ENCODE measurements at places on chromosomes 12 and 14. TPM values are rescaled to one million over a fixed set of nuclear protein-coding genes. Genes with fewer than 3 reads are reported as not detected.
A peak's percentile ranks its signal among the peaks of the same experiment; 100 is the strongest.

- H3K4me1 ChIP-seq, result no peaks in the 10 kb centered on the region
- no peak overlapping the region for H3K27ac ChIP-seq
- DNase-seq, result no peak
- H3K36me3 ChIP-seq, result no peaks in the 10 kb centered on the region
- H3K27me3 ChIP-seq, result no peaks in the 10 kb centered on the region
Observed at GRCh38 chr12:50665170-50665569, 98.7 kb upstream of the ATF1 start.

- no peak overlapping the region for H3K27ac ChIP-seq
- no peaks in the 10 kb centered on the region for H3K27me3 ChIP-seq
- H3K4me3 ChIP-seq, result no peak overlapping the region
- no peaks in the 10 kb centered on the region for H3K36me3 ChIP-seq
Observed at GRCh38 chr12:89253488-89253887, 98.8 kb downstream of the DUSP6 start.

DNA sequence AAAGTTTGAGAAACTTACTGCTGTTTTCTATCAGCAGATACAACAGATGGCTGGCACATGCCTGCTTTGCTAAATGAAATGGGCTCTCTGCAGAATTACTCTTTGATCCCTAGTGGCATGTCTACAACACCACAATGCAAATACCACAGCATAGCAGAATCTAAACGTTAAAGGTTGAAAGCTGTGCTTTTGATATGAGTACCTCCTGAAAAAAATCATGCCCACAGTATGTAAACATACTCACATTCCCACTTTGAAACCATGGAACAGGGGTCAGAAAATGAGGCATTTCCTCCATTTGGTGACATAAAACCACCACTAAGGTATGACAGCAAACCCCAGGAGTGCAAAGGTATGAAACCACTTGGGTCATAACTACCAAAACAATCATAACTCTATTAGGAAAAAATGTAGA, 7.5 kb downstream of the WIF1 start:
- DNase-seq, result no peak
- H3K27me3 ChIP-seq, result peaks cover 16% of the 10 kb centered on the region
- H3K27ac ChIP-seq, result no peak overlapping the region
- H3K4me3 ChIP-seq, result no peak overlapping the region

DNA sequence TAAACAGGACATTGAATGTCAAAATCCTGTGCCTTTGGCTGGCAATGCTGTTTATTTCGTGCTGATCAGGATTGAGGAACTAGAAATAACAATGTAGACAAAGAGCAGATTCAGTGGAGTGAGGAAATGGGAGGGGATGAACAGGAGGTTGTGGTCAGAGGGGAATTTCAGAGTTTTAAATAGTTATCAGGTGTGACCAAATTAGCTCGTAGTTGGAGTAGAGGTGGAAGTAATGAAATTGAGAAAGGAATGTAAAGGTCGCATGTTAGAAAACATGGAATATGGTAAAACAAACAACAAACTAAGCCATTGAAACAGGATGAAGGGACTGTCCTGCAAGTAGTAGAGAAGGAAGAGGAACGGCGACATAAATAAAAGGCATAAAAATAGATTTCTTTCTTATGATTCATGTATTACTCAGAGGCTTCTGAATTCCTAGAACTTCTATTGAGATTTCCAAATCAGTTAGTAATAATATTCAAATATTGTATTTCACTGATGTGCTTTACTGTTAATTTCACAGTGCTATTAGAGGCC, 9.5 kb upstream of the SAV1 start:
- no peaks in the 10 kb centered on the region for H3K36me3 ChIP-seq
- peak; percentile 74 for DNase-seq
- H3K4me1 ChIP-seq, result peaks cover 24% of the 10 kb centered on the region
- peak overlapping the region; percentile 69 for H3K27ac ChIP-seq
- H3K27me3 ChIP-seq, result no peaks in the 10 kb centered on the region

- H3K36me3 ChIP-seq, result peaks cover 14% of the 10 kb centered on the region
- no peak for DNase-seq
- no peak overlapping the region for H3K4me3 ChIP-seq
- no peaks in the 10 kb centered on the region for H3K27me3 ChIP-seq
- no peaks in the 10 kb centered on the region for H3K4me1 ChIP-seq
Observed at GRCh38 chr14:73945159-73945670, 4.7 kb downstream of the FAM161B start.

GRCh38 chr12:53180220-53180930, at the start of the genes CSAD and ZNF740:
Gene CSAD (minus strand): TSS chr12:53180925. CDS start chr12:53173470, 7,455 bp downstream.
Gene ZNF740 (plus strand): TSS chr12:53180722. CDS start chr12:53181984, 1,262 bp downstream.
- H3K36me3 ChIP-seq, result peaks cover 8% of the 10 kb centered on the region
- peak within 1 kb of the TSS; percentile 50 for H3K27ac ChIP-seq
- H3K4me1 ChIP-seq, result peaks cover 22% of the 10 kb centered on the region
- peak within 1 kb of the TSS; percentile 60 for H3K4me3 ChIP-seq

DNA sequence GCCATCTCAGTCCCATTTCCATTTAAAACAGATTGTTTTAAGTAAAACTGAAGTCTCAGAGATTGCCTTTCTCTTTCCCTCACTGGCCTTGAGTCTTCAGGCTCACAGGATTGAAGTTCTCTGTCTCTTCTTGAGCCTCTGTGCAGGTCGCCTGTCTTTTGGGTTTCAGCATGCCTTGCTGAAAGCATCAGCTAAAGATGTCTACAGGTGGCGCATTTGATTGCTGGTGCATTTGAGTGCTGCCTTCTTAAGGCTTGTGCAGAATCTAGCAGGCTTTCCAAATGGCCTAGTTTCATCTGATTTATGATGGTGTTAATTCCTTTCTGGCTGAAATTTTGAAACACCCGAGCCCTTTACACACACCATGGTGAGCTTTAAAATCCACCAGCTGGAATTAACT, 1062.2 kb upstream of the FBXO33 start:
- no peak for DNase-seq
- H3K36me3 ChIP-seq, result no peaks in the 10 kb centered on the region
- H3K27me3 ChIP-seq, result no peaks in the 10 kb centered on the region
- H3K4me3 ChIP-seq, result no peak overlapping the region

DNA sequence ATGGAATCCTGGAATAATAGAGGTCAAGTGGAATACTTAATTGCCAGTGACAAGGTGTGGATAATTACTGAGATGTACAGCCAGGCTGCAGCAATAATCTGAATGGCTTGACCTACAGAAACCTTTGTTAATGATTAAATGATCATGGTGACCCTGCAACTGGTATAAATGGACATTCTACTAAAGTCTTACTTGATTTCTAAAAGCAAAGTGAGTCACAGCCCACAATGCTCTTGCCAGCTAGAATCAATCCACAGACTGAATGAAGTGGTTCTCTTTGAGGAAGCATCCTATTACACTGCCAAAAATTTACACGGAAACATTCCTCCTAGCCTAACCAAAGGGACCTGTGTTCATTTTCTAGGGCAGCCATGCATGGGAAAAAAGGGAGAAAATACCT, 518.5 kb downstream of the SOX5 start:
- H3K4me1 ChIP-seq, result no peaks in the 10 kb centered on the region
- H3K27ac ChIP-seq, result no peak overlapping the region
- H3K36me3 ChIP-seq, result no peaks in the 10 kb centered on the region
- no peak for DNase-seq

- no peaks in the 10 kb centered on the region for H3K27me3 ChIP-seq
- no peak for DNase-seq
- H3K36me3 ChIP-seq, result no peaks in the 10 kb centered on the region
Observed at GRCh38 chr12:66915306-66915904, 236.5 kb upstream of the GRIP1 start.

DNA sequence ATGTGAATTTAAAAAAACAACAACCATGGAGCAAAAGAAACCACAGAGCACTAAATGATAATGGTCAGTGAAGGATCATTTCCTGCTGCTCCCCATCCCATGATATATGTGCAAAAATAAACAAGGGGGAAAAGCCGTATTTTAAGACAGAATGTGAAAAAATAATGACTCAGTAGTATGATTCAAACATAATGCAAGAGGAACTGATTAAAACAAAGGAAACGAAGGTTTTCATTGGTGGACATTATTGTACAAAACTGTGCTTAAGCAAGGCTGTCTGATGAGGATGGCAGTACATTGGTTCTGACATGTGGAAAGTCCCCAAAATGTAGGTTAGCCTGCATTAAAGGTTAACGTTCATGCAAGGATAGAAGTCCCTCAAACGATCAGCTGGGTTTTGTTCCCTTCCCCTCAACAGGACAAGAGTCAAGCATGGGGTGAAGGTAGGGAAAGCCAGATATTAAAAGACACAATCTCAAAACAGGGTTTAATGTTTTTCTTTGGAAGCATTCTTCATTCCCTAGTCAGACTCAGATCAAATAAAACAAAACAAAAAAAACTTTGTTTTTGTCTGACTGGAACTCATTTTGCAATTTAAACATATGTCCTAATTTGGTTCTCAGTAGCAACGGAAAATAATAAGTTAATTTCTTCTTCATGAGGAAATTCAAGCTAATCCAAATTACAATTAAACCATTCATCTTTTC, 26.3 kb upstream of the PTGDR start:
- no peaks in the 10 kb centered on the region for H3K36me3 ChIP-seq
- no peaks in the 10 kb centered on the region for H3K4me1 ChIP-seq
- no peak overlapping the region for H3K4me3 ChIP-seq
- H3K27ac ChIP-seq, result no peak overlapping the region

DNA sequence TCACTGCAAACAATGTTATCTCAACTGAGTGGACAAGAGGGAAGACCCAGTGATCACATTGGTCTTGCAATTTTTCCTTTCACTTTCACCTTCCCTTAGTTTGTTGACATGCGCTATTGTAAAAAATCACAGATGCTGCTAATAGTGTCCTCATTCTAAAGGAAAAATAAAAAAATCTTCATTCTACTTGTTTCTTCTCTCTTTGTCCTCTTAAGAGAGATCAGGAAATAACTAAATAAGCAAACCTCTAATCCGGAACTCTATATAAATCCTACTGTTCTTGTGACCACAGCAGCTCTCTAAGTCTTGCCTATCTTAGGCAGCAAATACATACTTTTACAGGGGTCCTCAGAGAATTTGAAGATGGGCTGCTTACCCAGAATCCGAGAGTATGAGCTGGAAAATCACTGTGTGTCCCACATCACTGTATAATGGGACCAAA, 257.7 kb downstream of the NAV3 start:
- H3K27ac ChIP-seq, result peak overlapping the region; percentile 17
- peak; percentile 73 for DNase-seq
- no peaks in the 10 kb centered on the region for H3K36me3 ChIP-seq
- no peak overlapping the region for H3K4me3 ChIP-seq

GRCh38 chr14:90820958-90821357, 4.7 kb upstream of the TTC7B start:
- DNase-seq, result no peak
- H3K4me3 ChIP-seq, result no peak overlapping the region
- H3K36me3 ChIP-seq, result no peaks in the 10 kb centered on the region
- H3K27ac ChIP-seq, result no peak overlapping the region

GRCh38 chr12:6821591-6822425, at the start of gene GPR162:
Gene GPR162 (plus strand): TSS chr12:6821821. CDS start chr12:6823899, 2,078 bp downstream.
- no peak for DNase-seq
- H3K27ac ChIP-seq, result no peak within 1 kb of the TSS
- no peak within 1 kb of the TSS for H3K4me3 ChIP-seq
- peaks cover 3% of the 10 kb centered on the region for H3K27me3 ChIP-seq
- peaks cover 19% of the 10 kb centered on the region for H3K4me1 ChIP-seq
- H3K36me3 ChIP-seq, result no peaks in the 10 kb centered on the region

- H3K27ac ChIP-seq, result no peak overlapping the region
- DNase-seq, result no peak
- no peaks in the 10 kb centered on the region for H3K4me1 ChIP-seq
- no peak overlapping the region for H3K4me3 ChIP-seq
- H3K36me3 ChIP-seq, result no peaks in the 10 kb centered on the region
Observed at GRCh38 chr12:115259968-115260747, 576.2 kb upstream of the TBX3 start.

DNA sequence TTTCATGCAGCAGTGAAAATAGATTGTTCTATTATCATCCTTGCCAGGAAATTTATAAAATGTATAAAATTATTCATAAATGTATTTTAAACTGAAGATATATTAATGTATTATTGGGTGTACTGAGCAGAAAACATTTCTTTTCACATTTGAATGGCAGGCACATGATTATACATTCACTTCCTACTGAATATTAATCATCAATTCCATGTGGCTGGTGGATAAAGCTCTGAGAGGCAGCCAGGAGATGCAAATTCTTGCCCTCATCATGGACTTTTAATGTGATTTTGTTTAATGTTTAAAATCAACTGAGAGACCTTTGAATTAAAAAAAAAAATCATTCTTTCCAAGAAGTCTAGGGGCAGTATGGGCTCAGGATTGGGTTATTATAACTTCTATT, 40.8 kb downstream of the ANO6 start:
- H3K36me3 ChIP-seq, result no peaks in the 10 kb centered on the region
- no peak overlapping the region for H3K27ac ChIP-seq
- H3K4me3 ChIP-seq, result no peak overlapping the region
- no peaks in the 10 kb centered on the region for H3K27me3 ChIP-seq
- no peak for DNase-seq

GRCh38 chr14:24307156-24307574, 612 bp downstream of the CIDEB start:
- DNase-seq, result no peak
- no peaks in the 10 kb centered on the region for H3K36me3 ChIP-seq
- no peaks in the 10 kb centered on the region for H3K27me3 ChIP-seq
- H3K4me1 ChIP-seq, result peaks cover 23% of the 10 kb centered on the region

DNA sequence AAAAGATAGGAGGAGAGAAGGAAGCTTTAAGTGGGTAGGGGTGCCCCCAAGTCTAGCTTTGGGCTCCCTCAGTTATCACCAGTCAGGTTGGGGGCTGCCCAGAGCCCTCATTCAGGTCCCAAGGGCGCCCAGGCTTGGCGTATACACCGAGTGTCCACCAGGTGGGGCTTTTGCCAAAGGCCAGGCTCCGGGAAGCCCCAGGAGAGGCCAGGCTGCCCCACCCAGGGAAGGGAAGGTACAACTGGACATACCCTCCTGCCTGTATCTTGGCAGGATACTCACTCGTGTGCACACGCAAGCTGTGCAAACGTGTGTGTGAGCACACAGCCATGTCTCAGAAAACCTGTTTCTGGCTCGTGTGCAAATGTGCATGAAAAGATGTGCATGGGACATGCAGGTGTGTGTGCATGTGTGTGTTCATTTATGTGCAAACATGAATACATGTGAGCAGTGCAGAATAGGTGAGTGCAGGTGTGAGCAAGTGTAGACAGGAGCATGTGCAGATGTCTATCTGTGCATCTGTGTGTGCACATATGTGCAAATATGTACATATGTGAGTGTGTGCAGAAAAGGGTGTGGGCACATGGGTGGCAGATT, 103.9 kb upstream of the MYL2 start:
- H3K36me3 ChIP-seq, result no peaks in the 10 kb centered on the region
- H3K4me3 ChIP-seq, result no peak overlapping the region
- peaks cover 5% of the 10 kb centered on the region for H3K27me3 ChIP-seq

GRCh38 chr12:53645165-53645564, 19.0 kb upstream of the ATF7 start:
- H3K4me1 ChIP-seq, result no peaks in the 10 kb centered on the region
- no peaks in the 10 kb centered on the region for H3K27me3 ChIP-seq
- H3K27ac ChIP-seq, result no peak overlapping the region
- no peak overlapping the region for H3K4me3 ChIP-seq

- H3K4me1 ChIP-seq, result no peaks in the 10 kb centered on the region
- DNase-seq, result no peak
- H3K27me3 ChIP-seq, result no peaks in the 10 kb centered on the region
- H3K27ac ChIP-seq, result no peak overlapping the region
Observed at GRCh38 chr12:5688226-5688625, 256.3 kb downstream of the NTF3 start.

Gene PUS1
- 47.9 TPM for total RNA-seq

Gene HCAR1
- not detected for total RNA-seq

Gene KRT81
- total RNA-seq, result not detected

Gene P2RX2
- total RNA-seq, result not detected

Gene CLEC4C
- total RNA-seq, result not detected

Gene SOAT2
- not detected for total RNA-seq

Gene FRS2
- total RNA-seq, result 15.5 TPM

Gene FAM222A
- total RNA-seq, result 1.7 TPM

Gene POTEG
- not detected for total RNA-seq

Gene MMP14
- total RNA-seq, result 603 TPM

Gene SNRNP35
- 27.9 TPM for total RNA-seq

Gene INHBE
- not detected for total RNA-seq

Data from endothelial cell of umbilical vein (primary cell).